ENCODE measurements at places on chromosomes 12 and 14. TPM values are rescaled to one million over a fixed set of nuclear protein-coding genes. Genes with fewer than 3 reads are reported as not detected.

ADAM21 gene
- 1.1 TPM for total RNA-seq

TMX1 gene
- total RNA-seq = 39.1 TPM

VAMP1 gene
- 15.5 TPM for total RNA-seq

BATF gene
- total RNA-seq = not detected

ANKS1B gene
- total RNA-seq = 11.8 TPM

POTEM gene
- total RNA-seq = not detected

A2M gene
- total RNA-seq = 0.86 TPM

GPR65 gene
- total RNA-seq = 0.13 TPM

HOXC10 gene
- total RNA-seq = 75.5 TPM

PIGH gene
- 14.1 TPM for total RNA-seq

GALNT9 gene
- 0.76 TPM for total RNA-seq

ERBB3 gene
- 4.1 TPM for total RNA-seq

KCNK13 gene
- 0.05 TPM for total RNA-seq

ZC2HC1C gene
- 0.73 TPM for total RNA-seq

SERPINA9 gene
- total RNA-seq = not detected

TROAP gene
- 0.61 TPM for total RNA-seq

MUCL1 gene
- total RNA-seq = not detected

BCL11B gene
- 3.0 TPM for total RNA-seq

EEF1AKMT3 gene
- total RNA-seq = 6.2 TPM

STYK1 gene
- not detected for total RNA-seq

IGFBP6 gene
- total RNA-seq = 1.7 TPM

TAS2R30 gene
- total RNA-seq = 4.0 TPM

SVOP gene
- total RNA-seq = 11.3 TPM

C1S gene
- total RNA-seq = 2.3 TPM

NTN4 gene
- 5.0 TPM for total RNA-seq

SLC2A13 gene
- total RNA-seq = 6.6 TPM

PIK3C2G gene
- total RNA-seq = not detected

SLC22A17 gene
- 42.7 TPM for total RNA-seq

SLC8A3 gene
- total RNA-seq = 0.83 TPM

CCDC85C gene
- total RNA-seq = 21.1 TPM

VSIG10 gene
- total RNA-seq = 13.3 TPM

TRIM9 gene
- total RNA-seq = 46.7 TPM

KITLG gene
- total RNA-seq = 8.3 TPM

MAP1LC3B2 gene
- not detected for total RNA-seq

CEBPE gene
- not detected for total RNA-seq

AQP5 gene
- total RNA-seq = 0.29 TPM

TAS2R7 gene
- 0.41 TPM for total RNA-seq

SLC6A13 gene
- total RNA-seq = 34.6 TPM

DEGS2 gene
- total RNA-seq = 0.50 TPM

MBIP gene
- 27.3 TPM for total RNA-seq

PRPH gene
- 24.7 TPM for total RNA-seq

RFX4 gene
- 0.43 TPM for total RNA-seq

LRP1 gene
- 54.5 TPM for total RNA-seq

NGB gene
- total RNA-seq = not detected

TAMALIN gene
- total RNA-seq = 2.9 TPM

PLCZ1 gene
- total RNA-seq = not detected

MYBPC1 gene
- total RNA-seq = 4.0 TPM

CLEC2D gene
- total RNA-seq = 2.0 TPM

TMEM106C gene
- total RNA-seq = 46.9 TPM

ADCY4 gene
- total RNA-seq = not detected

SLC17A8 gene
- 6.1 TPM for total RNA-seq

NDRG2 gene
- 14.3 TPM for total RNA-seq

JPH4 gene
- 21.1 TPM for total RNA-seq

RPGRIP1 gene
- total RNA-seq = 0.76 TPM

PPM1A gene
- 36.3 TPM for total RNA-seq

C12orf60 gene
- 2.6 TPM for total RNA-seq

GDF3 gene
- total RNA-seq = 34.3 TPM

PPTC7 gene
- total RNA-seq = 10.5 TPM

SLCO1B1 gene
- not detected for total RNA-seq

Measured in motor neuron (in vitro differentiated cells).